ENCODE measurements at places on chromosomes 11 and 22. TPM values are rescaled to one million over a fixed set of nuclear protein-coding genes. Genes with fewer than 3 reads are reported as not detected.

MMP8 gene
- not detected for total RNA-seq

P2RX6 gene
- 0.23 TPM for total RNA-seq

DNA sequence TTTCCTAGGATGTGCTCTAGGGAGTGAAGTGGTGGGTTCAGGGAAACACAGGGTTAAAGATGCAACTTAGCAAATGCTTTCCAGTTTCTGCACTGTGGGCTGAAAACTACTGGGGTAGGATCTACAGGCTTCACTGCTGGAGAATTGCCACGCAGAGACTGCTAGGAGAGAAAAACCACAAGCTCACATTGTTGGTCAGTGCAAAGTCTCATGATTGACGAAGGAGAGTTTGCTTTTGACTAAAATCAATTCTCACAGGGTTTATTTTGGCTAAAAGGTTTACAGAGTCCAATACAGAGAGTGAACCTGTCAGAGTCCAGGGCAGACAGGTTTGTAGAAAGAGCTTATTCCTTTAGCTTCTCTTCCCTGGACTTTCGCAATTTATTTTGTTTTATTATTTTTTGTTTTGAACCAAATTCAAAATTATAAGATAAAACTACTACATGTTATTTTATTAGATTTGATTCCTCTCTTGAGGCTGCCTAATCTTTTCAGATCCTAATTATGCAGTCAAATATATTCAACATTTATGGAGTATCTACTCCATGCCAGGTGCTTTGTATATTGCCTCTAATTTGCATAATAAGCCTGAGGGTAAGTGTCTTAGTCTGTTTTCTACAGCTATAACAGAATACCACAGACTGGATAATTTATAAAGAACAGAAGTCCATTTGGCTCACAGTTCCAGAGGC, 64.7 kb downstream of the MTNR1B start:
- DNase-seq, result no peak

- DNase-seq, result no peak
Observed at GRCh38 chr11:132848336-132848735, 684.0 kb downstream of the OPCML start.

DNA sequence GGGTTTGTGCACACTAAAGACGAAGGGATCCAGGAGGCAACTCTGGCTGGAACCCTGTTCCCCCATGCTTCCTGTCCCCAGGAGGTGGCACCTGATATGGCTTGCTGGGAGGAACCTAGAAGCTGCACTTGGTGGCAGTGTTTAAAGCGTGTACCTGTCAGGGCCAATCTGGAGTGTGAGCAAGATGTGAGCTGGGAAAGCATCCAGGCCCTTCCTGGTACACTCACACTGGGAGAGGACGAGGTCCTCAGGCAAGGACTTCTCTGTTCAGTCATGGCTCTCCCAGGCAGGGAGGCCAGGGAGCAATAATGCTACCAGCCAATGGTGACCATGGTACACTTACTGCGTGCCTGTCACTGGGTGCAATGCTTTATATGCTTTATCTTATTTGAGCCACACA, 130.7 kb upstream of the NECTIN1 start:
- no peak for DNase-seq
